CD4-positive, alpha-beta memory T cell (primary cell): ENCODE measurements at places on chromosomes 5 and 9.

DNA sequence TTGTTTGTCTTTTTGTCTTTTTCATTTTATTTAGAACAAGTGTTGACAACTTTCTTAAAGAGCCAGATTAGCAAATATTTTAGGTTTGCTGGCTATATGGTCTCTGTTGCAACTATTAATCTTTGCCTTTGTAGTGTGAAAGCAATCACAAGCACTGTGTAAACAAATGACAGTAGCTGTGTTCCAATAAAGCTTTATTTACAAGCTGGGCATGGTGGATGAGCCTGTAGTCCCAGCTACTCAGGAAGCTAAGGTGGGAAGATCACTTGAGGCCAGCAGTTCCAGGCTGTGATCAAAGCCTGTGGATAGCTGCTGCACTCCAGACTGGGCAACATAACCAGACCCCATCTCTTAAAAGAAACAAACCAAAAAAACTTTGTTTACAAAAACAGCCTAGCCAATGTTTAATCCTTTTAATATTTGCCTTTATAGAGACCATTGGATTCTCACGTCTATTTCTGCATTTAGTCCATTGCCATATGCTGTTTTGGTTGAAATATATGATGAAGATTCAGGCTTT is 2.5 kb downstream of the C5orf22 start:
- DNase-seq: no peak

- DNase-seq: no peak
These were observed 129.7 kb downstream of the RAPGEF6 start for GRCh38 chr5:131505237-131505908.

- no peak for DNase-seq
These were observed 256.1 kb downstream of the NR3C1 start for GRCh38 chr5:143147383-143147782.

DNA sequence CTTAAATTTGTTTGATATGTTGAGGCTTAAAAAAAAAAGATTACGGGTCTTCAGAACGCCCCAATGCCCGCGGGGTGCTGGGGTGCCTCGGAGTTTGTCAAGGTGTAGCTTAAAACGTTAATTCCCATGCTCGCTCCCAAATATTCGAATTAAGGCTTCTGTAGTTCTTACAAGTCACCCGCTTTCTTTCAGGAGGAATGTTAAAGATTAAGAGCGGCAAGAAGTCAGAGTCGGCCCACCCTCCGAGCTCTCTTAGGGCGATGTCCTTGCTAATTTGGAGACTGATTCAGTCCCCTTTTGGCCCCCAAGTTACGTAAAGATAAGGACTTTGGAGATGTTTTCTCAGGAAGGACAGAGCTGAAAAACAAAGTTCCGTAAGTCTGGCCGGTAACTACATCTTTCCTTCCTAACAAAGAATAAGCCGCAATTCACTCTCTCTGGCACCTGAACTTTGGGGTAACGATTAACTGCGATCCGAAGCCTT is 746 bp upstream of the NPM1 start:
- DNase-seq: no peak

DNA sequence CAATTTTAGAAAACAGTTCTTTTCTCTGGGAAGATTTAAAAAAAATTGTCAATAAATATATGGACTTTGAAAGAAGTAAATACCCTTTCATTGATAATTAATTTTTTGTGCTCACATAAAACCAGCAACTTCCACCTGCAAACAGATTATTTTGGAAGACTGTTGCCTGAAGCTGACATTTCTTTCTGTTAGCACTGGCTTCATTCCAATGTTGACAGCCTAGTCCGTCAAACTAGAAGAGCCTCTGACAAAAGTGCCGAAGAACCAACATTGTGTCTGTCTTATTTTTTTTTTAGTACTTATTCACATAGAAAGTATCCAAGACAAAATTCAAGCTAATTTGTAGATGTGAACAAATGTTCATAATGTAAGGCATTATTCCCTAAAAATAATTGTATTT is 108.6 kb upstream of the TMEM161B start:
- no peak for DNase-seq

- DNase-seq: no peak
These were observed 1.9 kb downstream of the GCNT4 start for GRCh38 chr5:75050415-75050814.

DNA sequence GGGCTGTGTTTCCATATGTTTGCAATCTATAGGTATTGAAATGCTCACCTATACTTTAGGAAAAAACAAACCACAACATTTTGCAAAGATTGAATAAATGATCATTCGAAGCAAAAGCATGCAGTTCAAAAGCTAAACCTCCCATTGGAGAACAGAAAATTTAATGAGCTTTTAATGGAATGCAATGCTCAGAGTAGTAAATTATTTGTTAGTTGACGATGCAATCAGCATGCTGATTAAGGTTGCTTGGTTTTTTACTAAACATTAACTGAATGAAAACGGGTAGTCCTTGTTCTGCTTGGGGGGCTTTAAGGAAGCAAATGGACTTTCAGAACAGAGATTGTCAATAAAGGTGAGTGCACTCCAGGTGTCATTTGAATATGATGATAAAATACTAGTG is 123.3 kb upstream of the TMEM161B start:
- no peak for DNase-seq
